Stimulated activated CD8-positive, alpha-beta memory T cell treated with anti-CD3 and anti-CD28 coated beads, Interleukin-2, amount 100 ng/mL, for 48 hours (primary cell): ENCODE measurements at places on chromosomes 7 and 10.
A peak's percentile ranks its signal among the peaks of the same experiment; 100 is the strongest.

DNA sequence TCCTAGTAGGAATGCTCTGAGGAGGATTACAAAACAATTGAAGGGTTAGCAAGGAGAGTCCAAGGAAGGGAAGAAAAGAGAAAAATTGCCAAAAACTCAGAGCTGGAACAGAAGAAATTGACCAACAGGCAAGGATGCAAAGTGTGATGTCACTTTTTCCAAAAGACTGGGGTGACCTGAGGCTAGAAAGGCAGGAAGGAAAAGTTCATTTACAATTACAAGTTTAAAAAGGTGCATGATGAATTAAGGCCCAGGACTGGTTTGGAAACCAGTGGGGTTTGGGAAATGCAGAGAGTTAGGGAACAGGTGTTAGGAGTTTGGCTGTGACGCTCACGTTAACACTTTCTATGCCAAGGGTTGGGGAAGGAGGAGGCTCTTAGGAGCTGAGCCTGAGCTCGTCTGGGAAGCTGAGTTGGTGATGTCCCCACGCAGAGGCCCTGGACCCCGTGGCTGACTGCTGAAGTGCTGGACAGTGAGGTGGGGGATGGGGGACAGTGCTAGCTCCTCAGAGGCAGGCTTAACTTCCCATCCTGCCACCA lies 92.6 kb upstream of the PODXL start:
- no peak for DNase-seq

DNA sequence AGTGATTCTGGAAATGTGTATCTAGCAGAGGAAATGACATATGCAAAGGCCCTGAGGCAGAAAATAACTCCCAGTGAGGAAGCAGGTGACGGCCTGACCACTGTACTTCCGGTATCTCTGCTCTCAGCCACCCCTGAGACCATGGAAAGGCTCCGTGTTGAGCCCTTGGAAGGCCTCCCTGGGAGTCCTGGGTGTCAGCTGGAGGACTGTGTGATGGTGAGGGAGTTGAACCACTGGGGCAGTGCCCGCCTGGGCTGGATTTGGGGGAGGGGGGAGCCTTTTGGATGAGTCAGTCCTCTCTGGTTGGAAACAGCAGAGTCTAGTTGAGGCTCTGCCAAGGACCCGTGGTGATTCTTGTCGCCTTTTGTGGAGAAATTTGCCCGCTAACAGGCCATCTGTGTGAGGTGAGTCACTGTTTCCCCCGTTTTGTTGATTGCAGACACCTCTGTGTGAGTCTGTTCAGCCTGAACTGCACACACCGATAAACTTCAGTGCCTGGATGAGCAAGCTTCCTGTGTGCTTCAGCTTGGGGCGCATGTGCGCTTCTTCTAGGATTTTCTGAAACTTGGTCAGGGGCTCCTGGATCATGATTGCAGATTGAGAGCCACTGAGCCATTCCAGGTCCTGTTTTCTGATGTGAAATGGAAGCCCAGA lies 98.6 kb downstream of the GRK5 start:
- peak; percentile 75 for DNase-seq

DNA sequence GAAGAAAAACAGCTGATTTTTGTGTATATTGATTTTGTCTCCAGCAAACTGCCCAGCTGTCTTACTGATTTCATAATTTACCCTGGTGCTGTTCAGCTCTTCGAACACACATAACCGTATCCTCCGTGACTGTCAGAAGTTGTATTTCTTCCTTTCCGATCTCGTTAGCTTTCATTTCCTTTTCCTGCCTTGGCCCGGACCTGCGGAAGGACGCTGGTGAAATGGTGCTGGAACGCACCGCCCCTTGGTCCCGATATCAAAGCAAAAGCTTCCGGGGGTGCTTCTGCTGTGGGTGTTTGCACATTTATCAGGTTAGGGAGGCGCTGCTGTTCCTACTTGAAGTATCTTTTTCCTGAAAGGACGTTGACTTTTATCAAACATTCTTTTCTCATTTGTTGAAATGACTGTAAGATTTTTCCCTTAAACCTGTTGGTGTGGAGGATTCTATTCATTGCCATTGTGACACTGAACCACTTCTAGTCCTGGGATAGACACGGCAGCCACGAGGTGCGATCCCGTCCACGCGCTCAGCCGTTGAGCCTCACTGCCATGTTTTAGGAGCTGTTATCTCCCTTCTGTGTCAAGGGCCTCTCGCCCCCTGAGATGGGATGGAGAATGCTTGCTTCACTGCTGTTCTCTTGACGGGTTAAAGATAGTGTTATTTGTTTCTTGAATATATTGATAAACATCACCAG lies 72.6 kb downstream of the FOXL3 start:
- peak; percentile 34 for DNase-seq

- no peak for DNase-seq
These were observed 200.7 kb downstream of the CELF2 start for GRCh38 chr10:11218395-11218794.

- DNase-seq = no peak
These were observed 38.6 kb downstream of the HACD1 start for GRCh38 chr10:17578603-17579002.

GRCh38 chr10:74888962-74889661 lies 62.7 kb downstream of the KAT6B start:
- no peak for DNase-seq

DNA sequence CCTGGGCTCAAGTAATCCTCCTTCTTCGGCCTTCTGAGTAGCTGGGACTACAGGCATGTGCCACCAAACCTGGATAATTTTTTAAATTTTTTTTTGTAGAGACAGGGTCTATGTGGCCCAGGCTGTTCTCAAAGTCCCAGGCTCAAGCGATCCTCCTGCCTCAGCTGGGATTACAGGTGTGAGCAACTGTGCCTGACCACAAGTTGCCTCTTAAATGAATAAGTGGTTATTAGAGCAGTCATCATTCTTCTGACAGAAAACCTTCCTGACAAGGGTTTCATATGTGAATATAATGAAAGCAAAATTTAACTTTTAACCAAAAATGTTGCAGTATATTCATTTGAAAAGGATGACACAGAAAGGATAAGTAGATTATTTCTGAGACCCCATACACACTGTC lies 532.5 kb downstream of the GRM8 start:
- DNase-seq = no peak

DNA sequence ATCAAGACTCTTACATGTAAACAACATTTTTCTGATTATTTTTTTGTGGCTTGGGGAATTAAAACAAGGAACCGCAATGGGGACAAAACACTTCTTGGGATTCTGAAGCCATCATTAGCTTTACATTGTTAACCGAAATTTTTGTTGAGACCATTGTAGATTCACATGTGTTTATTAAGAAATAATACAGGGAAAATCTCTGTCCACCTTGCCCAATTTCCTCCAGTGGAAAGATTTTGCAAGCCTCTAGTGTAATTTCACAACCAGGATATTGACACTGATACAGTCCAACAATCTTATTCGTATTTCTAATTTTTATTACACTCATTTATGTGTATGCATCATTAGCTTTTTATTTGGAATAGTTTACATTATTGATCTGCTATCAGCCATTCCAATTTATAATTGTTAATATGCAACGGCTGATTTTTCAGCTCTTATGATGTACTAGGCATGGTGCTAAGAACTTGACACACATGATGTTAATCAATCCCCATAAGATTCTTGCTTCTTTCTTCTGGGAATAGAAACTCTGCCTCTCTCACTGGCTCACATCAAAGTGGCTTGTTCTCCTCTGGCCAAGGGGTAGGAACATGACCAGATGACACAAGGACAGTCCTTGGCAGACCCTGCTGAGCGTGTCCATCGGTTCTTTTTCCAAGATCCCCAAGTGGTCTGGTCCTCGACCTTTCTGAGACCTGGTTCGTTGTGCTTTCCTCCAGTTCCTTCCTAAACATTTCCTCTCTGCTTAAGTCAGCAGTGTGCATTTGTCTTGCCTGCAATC lies 137.6 kb downstream of the ADAM12 start:
- DNase-seq = no peak

GRCh38 chr7:151381348-151382078 lies 28.3 kb downstream of the WDR86 start:
- DNase-seq = no peak

- DNase-seq = no peak
These were observed 75.2 kb downstream of the PARD3 start for GRCh38 chr10:34739915-34740314.

GRCh38 chr7:149598721-149599308 lies 101.2 kb upstream of the ZNF746 start:
- no peak for DNase-seq

DNA sequence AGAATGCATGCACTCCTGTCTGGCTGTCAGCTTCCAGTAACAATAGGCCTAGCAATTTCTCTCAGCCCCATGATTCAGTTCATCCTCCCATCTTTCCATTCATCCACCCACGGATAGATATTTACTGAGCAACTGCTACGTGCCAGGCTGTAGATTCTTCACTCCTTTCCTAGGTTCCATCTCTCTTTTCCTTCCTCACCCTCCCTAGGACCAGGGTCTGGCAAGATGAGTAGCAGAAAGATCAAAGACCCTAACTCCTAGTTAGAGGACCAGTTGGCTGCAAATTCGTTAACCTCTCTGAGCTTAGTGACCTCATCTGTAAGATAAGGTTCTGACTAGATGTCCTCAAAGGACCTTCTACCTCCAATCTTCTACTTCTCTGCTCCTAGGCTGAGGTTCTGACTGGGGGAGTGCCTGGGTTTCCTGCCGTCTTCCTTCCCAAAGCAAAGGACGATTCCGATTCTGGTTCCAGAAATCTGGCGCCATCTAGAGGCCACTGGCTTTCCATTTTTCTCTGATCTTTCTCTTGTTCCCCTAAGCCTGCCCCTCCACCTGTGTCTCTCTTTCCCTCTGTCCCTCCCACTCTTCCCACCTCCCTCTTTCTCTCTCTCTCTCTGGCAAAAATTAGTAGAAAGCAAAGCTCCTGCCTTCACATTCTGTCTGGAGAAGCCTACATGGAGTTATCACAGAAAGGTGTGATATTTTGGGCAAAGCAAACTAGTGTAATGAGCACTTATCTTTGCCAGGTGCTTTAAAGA lies 26.2 kb downstream of the TBATA start:
- peak; percentile 44 for DNase-seq

GRCh38 chr7:127983804-127984332 lies 47.4 kb downstream of the LRRC4 start:
- no peak for DNase-seq

GRCh38 chr7:8185926-8186683 lies 75.9 kb downstream of the ICA1 start:
- no peak for DNase-seq
